ENCODE measurements at places on chromosomes 6 and 20. TPM values are rescaled to one million over a fixed set of nuclear protein-coding genes. Genes with fewer than 3 reads are reported as not detected.

PRR18 gene
- total RNA-seq, result 0.47 TPM

AIF1 gene
- total RNA-seq, result 4.1 TPM

GRM1 gene
- total RNA-seq, result 22.3 TPM

HLA-DRA gene
- total RNA-seq, result 3.9 TPM

EIF6 gene
- 58.3 TPM for total RNA-seq

SNAI1 gene
- total RNA-seq, result not detected

RBPJL gene
- not detected for total RNA-seq

DNA sequence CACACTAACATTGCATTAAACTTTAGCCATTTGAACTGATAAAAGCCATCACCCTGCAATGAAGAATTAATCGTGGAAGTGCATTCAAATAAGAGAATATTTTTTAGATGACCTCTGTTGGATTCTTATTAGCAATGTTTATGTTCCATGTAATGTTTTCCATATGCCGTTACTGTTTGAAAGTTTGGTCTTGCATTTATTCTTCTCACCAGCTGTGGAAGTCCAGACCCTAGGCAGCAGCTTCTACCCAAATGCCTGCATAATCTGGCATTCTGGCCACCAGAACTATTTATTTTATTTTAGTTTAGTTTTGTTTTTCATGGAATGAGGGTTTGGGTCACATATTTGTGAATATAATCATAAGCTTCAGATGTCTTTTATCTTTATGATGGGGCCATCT is 140.4 kb downstream of the SAMD5 start:
- no peak for DNase-seq
